ENCODE measurements at places on chromosomes 1 and 21.

DNA sequence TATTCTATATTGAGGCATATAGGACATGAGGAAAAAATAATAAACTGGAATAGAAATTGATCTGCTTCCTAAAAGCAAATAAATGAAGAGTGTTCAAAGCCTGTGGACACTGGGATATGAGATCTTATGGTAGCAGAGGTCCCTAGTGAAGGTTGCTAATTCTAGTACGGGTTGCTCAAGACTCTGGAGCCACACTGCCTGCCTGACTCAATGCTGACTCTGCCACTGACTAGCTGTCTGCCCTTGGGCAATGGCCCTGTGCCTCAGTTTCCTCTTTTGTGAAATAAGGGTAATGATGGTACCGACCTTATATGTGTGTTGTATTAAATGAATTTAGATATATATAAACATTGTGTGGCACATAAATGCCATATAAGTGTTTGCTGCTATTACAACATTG lies 59.0 kb upstream of the C1orf53 start:
- no peak for DNase-seq

- DNase-seq = no peak
Measured at GRCh38 chr1:234722270-234722704, 112.3 kb upstream of the IRF2BP2 start.

DNA sequence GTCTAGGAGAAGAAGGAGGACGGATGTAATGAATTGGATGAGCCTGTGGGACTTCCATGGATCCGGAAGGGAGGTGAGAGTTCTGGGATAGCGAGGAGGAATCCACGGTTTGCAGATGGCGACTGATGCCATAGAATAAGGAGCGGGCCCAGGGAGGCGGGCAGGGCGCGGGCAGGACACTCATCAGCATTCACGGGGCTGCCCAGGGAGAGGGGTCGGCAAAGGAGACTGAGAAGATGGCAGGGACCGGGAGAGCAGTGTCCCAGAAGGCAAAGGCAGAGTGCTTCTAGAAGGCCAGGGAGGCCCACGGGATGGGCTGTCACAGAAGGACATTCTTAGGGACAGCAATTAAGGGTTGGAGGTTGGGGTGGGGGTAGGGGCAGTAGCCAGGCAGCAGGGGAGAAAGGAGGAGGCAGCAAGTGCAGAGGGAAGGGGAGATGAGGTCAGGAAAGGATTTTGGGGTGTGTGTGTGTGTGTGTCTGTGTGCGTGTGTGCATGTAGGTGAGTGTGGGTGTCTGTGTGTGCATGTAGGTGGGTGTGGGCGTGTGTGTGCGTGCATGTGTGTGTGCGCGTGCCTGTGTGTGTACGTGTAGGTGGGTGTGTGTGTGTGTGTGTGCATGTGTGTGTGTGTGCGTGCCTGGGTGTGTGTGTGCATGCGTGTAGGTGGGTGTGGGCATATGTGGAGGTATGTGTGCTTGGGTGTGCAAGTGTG lies 1.1 kb upstream of the COL8A2 start:
- no peak for DNase-seq

- DNase-seq = no peak
Measured at GRCh38 chr1:229999004-229999670, 67.9 kb upstream of the GALNT2 start.

DNA sequence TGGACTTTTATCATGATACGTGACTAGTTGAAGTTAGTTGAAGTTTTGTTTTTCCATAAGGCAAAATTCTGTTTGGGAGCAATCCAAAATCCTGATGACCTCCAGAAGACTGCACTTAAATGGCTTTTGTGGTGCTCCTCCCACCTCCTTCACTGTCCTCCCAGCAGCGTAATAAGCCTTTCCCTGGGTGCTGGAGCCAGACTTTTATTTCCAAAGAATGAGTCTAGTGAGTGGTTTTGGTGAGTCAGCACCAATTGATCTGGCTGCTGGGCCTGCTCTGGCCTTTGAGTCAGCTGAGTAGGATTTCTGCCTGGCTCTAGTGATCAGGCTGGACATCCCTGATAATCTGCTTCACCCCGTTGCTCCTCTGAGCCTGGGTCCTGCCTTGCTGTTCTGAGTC lies 21.7 kb upstream of the KCND3 start:
- no peak for DNase-seq

DNA sequence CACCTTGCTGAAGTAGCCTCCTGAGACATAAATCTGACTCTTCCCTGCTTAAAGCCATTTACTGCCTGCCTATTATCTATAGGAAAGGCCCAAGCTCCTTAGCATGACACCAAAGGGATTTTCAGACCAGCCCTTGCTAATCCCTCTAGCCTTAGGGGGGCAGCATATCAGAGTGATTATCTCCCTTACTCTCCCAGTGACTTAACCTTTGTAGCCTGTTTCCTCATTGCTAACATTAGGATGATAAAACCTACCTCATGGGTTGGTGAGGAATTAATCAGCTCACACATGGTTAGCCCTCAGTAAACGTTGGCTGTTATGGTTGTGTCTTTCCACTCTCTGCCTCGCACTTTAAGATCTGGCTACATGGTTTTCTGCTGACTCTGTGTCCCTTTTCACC lies 70.1 kb downstream of the ROR1 start:
- DNase-seq = no peak

DNA sequence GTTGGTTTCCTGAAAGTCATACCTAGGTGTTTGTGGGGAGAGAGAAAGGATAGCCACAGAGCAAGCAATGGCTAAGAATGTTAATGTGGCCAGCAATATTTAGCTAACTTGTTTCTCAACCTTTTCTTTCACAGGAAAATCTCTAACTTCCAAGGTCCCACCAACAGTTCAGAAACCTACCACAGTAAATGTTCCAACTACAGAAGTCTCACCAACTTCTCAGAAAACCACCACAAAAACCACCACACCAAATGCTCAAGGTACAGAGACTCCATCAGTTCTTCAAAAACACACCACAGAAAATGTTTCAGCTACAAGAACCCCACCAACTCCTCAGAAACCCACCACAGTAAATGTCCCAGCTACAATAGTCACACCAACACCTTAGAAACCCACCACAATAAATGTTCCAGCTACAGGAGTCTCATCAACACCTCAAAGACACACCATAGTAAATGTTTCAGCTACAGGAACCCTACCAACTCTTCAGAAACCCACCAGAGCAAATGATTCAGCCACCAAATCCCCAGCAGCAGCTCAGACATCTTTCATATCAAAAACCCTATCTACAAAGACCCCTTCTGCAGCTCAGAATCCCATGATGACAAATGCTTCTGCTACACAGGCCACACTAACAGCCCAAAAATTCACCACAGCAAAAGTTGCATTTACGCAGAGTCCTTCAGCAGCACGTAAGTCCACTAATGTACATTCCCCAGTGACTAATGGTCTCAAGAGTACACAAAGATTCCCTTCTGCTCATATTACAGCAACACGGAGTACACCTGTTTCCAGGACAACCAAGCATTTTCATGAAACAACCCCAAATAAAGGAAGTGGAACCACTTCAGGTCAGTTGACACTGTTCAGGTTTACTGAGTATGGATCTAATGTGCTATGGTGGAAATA lies 15.3 kb downstream of the CD55 start:
- DNase-seq = no peak

GRCh38 chr1:10564063-10564462 lies 89.3 kb downstream of the PEX14 start:
- DNase-seq = no peak

DNA sequence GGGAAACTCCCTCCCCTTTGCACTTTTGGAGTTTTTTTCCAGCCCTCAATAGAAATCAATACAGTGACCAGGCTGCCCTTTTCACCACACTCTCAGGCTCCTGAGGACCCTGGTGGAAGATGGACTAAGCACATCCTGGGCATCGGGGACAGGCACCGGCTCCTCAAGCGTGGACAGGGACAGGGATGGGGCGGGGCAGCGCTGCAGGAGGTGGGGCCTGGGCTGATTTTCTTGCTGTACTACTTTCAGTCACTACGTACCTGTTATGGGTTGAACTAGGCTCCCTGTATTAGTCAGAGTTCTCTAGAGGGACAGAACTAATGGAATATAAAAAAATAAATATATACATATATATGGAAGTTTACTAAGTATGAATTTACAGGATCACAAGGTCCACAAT lies 2.5 kb downstream of the MX2 start:
- DNase-seq = no peak

GRCh38 chr1:68917456-68917855 lies 420.6 kb upstream of the DEPDC1 start:
- DNase-seq = no peak

DNA sequence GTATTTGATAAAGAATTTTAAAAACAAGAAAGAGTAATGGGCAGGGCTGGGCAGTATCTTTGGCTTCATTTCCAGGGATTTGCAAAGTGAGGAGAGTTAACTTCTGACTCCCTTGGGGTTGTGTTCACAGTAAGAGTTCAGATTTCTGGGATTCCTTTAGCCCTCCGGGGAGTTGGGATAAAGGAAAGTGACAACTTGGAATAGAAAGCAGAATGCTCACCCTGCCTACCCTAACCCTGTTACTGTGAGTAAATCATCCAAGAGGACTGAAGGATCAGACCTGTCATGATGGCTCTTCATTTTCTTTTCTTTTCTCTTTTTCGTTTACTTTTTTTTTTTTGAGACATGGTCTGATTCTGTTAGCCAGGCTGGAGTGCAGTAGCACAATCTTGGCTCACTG lies 76.1 kb downstream of the CACHD1 start:
- DNase-seq = no peak

DNA sequence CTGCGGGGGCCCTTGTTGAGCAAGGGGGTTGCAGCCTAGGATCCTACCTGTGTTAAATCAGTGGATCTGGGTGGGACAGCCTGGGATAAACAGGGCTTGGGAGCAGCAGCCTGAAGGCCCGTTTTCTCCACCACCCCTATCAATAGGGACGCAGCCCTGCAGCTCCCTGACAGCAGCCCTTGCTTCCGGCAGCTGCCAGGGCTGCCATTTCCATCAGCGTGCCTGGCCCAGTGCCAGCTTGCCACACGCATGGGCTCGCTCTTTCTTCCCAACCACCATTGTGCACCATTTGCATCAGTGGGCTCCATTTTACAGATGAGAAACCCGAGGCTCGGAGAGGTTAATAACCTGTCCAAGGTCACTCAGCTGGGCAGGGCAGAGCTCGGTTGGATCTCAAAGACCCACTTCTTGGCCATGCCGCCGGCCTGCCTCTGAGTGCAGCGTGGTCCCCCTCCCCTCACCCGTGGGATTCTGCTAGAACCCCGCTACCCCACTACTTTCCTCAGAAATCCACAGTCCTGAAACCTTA lies 3.8 kb downstream of the WNT4 start:
- no peak for DNase-seq

GRCh38 chr1:228041316-228041715 lies 34.5 kb downstream of the WNT3A start:
- no peak for DNase-seq

- DNase-seq = no peak
Measured at GRCh38 chr1:214106375-214106774, 118.6 kb downstream of the PROX1 start.

- no peak for DNase-seq
Measured at GRCh38 chr1:54415533-54415932, 9.3 kb upstream of the SSBP3 start.

GRCh38 chr1:184050636-184051035 lies 894 bp upstream of the TSEN15 start:
- no peak for DNase-seq

GRCh38 chr21:38286739-38287471 lies 30.1 kb downstream of the KCNJ15 start:
- DNase-seq = no peak

GRCh38 chr1:164838786-164839185 lies 279.8 kb downstream of the PBX1 start:
- no peak for DNase-seq

DNA sequence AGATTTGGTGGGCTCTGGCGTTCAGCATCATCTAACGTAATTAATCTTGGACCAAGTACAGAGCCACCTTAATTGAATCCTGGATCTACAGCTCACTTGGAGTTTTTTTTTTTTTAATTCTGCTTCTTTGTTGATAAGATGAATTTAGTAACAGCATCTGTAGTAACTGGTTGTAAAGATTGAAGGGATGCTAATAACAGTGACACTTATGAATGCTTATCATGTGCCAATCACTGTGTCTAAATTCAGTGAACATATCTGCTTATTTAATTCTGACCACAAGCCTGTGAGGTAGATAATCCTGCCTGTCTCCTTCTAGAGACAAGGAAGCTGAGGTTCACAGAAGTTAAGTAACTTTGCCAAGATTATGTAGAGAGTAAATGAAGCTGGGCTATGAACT lies 408.0 kb downstream of the RWDD3 start:
- no peak for DNase-seq

DNA sequence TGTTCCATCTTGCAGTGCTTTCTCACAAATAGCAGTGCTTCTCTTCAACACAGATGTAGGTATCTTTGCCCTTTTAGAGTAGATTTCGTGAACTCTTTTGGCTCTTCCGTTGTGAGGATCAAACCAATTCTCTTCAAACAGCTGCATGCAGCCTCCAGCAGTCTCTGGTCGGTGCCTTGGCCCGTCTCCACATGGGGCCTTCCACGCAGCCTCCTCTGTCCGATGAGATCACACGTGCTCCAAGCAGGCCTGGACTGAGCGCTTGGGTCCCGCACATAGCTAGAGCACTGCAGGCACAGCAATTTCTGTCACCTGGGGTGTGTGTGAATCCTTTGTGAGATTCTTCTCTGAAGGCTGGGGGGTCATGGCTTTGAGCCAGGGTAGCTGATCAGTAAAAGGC lies 82.8 kb upstream of the KCNE2 start:
- DNase-seq = no peak

DNA sequence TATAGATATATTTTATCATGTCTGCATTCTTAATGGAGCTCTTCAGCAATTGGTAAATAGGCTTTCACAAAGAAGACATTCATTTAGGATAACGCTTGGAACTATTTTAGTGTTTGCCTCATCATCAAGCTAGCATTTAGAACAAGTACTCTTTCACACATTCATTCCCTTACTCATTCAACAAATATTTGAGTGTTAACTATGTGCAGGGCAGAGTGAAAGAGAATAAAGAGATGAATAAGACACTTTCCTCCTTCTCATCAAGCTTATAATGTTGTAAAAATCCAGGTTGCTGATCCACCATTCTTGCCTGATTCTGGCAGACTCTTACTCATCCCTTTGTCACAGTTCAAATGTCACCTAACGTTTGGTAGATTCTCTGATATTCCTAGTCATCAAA lies 386.3 kb upstream of the BEND5 start:
- no peak for DNase-seq

DNA sequence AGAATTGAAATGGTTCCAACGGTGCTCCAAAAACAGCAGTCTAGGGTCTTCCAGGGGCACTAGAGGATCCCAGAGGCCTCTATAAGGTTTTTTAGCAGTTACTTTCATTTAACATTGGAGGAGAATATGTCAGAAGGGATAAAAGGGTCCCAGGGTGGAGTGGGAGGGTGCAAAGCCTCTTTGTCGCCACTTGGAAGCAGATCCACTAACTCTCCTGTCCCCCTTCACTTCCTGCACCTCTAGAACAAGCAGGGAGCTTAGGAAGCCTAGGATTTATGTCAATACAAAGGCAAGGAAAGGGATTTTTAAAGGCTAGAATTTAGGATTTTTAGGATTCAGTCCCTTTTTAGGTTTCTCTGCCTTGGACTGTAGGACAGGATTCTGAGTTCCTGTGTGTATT lies 8.3 kb downstream of the PCP4L1 start:
- DNase-seq = no peak

Data from WTC11 (cell line).